Esophagus muscularis mucosa (tissue), 4 donors: ENCODE measurements at places on chromosomes 4 and X. TPM values are rescaled to one million over a fixed set of nuclear protein-coding genes. Genes with fewer than 3 reads are reported as not detected.

DNA sequence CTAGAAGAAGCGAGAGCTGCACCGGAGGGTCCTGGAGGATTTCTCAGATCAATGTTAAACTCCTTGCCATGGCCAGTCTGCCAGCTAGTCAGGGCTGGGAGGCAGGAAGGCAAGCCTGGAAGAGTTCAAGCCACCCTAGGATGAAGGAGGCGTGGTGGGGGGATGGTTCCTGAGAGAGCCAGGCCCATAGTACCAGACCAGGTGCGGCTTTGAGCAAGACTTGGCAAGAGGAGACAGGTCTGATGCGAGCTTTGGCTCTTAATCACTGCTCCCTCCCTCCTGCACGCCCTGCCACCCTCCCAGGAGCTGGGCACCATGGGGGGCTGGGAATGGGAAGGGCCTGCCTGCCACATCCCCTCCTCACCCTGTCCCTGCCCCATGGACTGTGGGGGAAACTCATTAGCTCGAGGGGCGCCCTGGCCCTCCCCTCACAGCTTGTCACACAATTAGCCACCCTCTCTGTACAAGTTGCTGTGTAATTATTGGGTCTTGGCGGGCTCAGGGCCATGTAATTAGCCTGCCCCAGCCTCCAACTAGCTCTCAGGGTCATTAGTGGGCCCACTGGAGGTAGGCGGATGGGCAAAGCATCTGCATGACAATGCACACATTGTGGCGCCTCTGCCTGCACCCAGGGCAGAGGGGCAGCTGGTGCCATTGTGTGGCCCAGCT, 50.3 kb downstream of the EFNB1 start:
- DNase-seq = no peak

The TMEM165 gene
- 133 TPM for total RNA-seq

The PAGE5 gene
- not detected for total RNA-seq

DNA sequence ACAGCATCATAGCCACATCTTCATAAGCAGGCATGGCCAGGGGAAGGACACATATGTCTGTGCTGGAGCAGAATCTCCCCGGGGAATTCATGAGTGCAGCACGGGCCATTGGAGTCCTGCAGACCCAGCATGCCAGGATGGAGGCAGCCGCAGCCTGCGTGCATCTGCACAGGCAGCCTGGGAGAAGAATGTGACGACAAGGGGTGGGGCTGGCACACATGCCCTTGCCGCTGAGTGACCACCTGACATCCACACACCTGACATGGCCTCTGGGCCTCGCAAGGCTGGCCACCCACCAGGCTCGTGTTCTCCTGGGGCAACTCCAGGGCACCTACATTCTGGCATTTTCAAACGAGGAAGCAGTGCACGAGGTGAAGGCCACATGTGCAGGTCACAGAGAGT, 66.2 kb upstream of the AFAP1 start:
- DNase-seq = no peak

DNA sequence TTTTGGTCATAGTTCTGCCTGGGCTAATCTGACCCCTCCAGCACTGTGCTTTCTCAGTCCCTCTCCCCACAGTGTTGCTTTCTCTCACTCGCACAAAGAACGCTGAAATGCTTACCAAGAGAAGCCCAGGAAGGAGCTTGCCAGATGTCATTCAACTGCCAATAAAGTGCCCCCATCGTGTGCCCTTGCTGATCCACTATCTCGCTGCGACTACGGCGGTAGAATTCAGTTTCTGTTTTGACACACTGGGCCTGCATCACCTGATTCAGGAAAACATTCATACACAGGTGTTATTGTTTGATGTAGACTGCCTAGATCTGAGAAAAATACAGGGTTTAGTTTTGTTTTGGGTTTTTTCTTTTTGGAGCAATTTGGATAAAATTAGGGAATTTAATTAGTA, 121.2 kb downstream of the MANBA start:
- no peak for DNase-seq

DNA sequence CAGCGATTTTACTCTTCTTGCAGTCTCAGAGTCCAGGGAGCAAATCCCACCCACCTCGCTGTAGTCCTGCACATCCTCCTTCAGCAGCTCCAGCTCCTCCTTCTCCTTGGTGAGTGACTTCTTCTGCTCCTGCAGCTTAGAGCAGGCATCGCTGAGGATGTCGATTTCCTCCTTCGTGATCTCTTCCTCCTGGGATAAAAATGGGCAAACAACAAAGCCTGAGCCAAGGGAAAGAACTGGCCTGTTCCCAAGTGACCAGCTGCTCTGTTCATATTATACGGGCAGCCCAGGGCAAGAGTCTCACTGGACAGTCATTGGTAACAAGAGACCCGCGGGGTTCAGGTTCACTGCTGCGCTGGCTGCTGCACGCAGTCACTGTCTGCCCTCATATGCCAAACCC, 26.2 kb downstream of the FGFR3 start:
- DNase-seq = no peak

- no peak for DNase-seq
Measured at GRCh38 chrX:67544281-67545035, 637 bp downstream of the AR start.

DNA sequence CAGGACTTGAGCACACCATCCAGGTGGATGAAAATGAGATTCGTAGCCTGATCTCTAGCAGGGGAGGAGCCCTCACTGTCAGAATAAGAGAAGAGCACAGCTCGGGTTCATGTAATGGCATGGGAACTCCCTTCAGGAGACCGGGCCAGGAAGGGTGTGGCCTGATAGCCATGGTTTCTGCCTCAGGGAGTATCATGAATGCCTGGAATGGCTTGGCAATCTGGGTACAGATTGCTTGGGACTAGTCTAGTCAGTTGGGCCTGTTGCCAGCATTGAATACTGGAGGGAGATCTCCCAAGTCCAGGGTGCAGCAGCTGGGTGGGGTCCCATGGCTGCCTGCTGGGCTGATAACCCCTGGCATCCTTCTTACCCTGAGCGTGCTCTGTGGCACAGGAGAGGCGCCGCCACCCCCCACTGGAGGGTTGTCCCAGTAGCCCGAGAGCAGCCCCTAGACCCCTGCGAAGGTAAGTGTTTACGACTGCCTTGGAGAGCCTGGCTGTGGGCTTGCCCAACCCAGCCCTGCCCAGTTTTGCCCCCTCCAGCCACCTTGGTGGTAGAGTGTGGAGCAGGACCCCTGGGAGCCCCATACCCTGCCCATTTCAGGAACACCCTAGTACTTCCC, 298.8 kb downstream of the TEX13A start:
- no peak for DNase-seq

The YIPF7 gene
- not detected for total RNA-seq

- no peak for DNase-seq
Measured at GRCh38 chr4:86919561-86920223, 15.1 kb upstream of the AFF1 start.

- no peak for DNase-seq
Measured at GRCh38 chr4:73194064-73194463, 64.5 kb downstream of the ANKRD17 start.

GRCh38 chr4:39004758-39005157, 27.5 kb downstream of the TMEM156 start:
- no peak for DNase-seq

The ERCC6L gene
- total RNA-seq = 0.06 TPM

DNA sequence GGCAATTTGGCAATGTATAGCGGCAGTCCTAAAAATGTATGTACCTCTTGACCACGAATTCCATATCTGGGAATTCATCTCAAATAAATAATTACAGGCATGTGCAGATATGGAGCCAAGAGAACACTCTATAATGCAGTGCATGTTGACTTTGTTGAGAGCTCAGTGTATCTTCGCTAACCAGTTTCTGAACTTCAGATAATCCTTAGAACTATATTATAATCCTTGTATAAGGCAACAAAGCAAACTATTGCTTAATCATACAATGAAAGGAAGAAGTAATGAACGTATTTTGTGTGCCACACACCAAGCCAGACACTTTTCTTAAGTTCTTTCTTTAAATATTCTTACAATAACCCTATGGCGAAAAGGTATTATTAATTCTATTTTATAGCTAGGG, 168.5 kb downstream of the SMIM20 start:
- DNase-seq = no peak

The CTAG2 gene
- not detected for total RNA-seq

- peak; percentile 91 for DNase-seq
Measured at GRCh38 chrX:37349221-37350033, at the start of gene PRRG1. Gene PRRG1, plus strand, starts transcription at chrX:37349364. Its CDS starts 56,886 bp downstream, at chrX:37406250.

DNA sequence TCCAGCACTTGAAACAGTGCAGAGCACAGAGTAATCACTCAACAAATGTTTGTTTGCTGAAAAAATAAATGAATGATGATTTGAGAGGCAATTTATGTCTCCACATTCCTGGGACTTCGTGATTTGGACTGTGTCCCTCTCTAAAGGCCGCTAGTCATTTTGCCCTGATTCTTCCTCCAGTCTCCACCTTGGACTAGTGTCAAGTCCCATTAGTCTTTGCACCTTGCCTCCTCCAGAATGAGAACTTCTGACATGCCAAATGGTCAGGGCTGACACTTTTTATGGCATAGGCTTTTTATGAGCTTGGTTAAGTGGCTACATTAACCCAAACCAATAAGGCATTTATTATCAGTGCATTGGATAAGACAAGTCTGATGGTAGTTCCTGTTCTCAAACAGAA, 65.1 kb upstream of the POF1B start:
- DNase-seq = no peak

- no peak for DNase-seq
Measured at GRCh38 chr4:144687466-144687865, 41.5 kb downstream of the HHIP start.

The DMP1 gene
- total RNA-seq = not detected

GRCh38 chr4:121785479-121785878, 15.6 kb upstream of the EXOSC9 start:
- DNase-seq = no peak

- DNase-seq = no peak
Measured at GRCh38 chrX:136608295-136608933, 39.5 kb upstream of the CD40LG start.

DNA sequence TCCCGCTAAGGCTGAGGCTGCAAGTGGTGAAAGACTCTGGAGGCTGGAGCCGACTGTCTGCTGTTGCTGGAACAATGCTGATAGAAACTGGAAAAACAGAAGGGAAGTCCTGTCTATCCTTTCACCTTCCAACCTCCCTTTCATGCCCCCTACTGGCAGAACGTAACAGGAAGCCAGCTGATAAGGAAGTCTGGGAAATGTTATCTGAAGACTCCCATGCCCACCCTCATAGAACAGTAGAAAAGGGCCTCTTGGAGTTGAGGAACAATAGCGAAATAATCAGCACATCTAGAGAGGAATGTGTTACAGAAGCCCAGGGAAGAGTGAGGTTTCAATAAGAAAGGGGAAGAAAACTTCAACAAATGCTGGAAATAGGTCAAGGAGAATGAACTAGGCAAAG, 117.1 kb upstream of the DKK2 start:
- DNase-seq = no peak

DNA sequence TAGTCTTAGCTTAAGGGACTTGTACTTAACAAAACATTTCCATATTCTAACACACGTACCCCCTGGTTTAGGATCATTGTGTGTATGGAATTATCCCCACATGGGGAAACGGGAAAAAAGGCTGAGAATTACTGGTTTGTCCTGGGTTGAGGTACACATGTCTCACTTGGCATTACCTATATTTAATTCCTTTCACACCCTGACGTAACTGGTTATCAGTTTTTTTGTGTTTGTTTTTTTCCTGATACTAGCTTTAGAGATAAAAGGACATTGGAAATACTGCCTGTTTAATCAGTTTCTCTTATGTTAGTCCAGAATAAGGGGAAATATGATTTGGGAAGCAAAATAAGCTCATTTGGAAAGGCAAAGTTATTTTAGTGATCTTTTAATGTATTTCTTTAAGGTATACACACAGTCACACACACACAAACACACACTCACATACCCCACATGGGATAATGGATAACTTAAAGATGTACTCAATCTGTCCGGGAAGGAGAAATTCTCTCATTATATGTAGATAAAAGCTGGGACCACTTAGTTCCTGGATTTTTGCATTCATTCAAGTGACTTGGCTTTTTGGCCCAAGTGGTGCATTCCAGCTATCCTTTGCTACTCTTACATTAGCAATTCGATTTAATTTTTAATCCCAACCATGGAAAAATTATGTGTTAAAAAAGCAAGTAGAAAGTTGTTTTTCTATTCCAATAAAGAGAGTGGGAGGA, 13.0 kb downstream of the SEPTIN11 start:
- DNase-seq = no peak

GRCh38 chr4:13218326-13218958, 265.7 kb downstream of the RAB28 start:
- no peak for DNase-seq

The ALB gene
- not detected for total RNA-seq

The LIMCH1 gene
- 49.0 TPM for total RNA-seq

The EDNRA gene
- total RNA-seq = 8.0 TPM

GRCh38 chr4:170003071-170004070, 22.8 kb downstream of the MFAP3L start:
- no peak for DNase-seq

- DNase-seq = no peak
Measured at GRCh38 chr4:61245069-61245714, 45.1 kb downstream of the ADGRL3 start.

DNA sequence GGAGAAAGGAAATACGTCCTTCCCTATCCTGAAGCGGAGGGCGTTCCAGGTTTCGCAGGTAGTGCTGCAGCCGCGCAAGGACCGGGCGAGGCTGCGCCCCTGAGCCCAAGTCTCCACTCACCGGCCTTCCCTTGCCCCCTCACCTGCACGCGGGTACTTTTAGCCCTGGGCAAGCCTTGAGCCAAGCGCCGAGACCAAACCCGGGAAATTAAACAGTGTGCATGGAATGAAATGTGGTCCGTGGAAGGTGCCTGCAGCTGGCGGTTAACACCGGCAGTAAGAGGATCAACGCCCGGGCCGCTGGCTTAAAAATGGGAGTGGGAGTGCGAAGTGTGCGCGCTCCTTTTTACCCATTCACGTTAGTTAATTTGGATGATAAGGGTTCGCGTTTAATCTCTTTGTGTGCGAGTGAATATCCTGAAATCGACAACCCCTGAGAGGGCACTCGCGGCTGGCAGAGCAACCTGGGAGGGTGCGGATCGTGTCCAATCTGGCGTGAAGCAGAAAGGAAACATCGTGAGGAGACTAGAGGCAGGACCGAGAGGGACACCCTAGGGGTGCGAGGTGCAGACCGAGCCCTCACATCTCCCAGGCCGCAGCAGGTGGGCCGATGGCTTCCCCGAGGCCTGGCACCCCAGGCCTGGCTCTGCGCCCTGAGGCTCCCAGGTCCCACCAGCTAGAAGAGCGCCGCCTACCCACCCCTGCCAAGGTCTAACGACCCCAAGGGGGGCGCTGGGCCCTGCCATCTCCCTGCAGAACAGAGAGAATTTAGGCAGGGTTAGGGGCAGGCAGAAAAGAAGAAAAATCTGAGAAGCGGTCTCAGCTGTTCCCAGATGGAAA, 2.0 kb upstream of the HELT start:
- no peak for DNase-seq

DNA sequence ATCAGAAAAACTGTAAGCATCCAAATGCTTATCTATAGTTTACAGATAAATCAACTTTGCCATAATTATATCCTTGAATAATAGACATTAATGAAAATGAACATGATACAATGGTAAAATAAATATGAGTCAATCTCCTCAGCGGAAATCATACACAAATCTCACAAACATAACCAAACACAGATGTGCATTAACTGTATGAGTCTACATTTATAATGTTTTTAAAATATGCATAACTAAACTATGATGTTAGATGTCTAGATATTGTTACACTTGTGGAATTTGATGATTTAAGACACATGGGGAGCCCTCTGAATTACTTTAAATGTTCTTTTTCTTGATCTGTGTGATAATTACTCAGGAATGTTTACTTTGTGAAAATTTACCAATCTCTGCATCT, 951.2 kb downstream of the TECRL start:
- DNase-seq = no peak

GRCh38 chrX:19787305-19787815, 100.0 kb downstream of the SH3KBP1 start:
- DNase-seq = no peak

GRCh38 chr4:47749858-47750257, 88.0 kb downstream of the CORIN start:
- no peak for DNase-seq
